ENCODE measurements at places on chromosomes 2 and 18.

- no peak overlapping the region for H3K4me3 ChIP-seq
- no peaks in the 10 kb centered on the region for H3K27me3 ChIP-seq
- no peak for DNase-seq
- no peaks in the 10 kb centered on the region for H3K36me3 ChIP-seq
- no peaks in the 10 kb centered on the region for H3K4me1 ChIP-seq
Measured at GRCh38 chr18:30945761-30946160, 96.8 kb downstream of the DSC3 start.

- peaks cover 13% of the 10 kb centered on the region for H3K27me3 ChIP-seq
- DNase-seq = no peak
- no peaks in the 10 kb centered on the region for H3K36me3 ChIP-seq
- H3K27ac ChIP-seq = no peak overlapping the region
- no peak overlapping the region for H3K4me3 ChIP-seq
Measured at GRCh38 chr2:33018271-33018670, 71.5 kb downstream of the LTBP1 start.

GRCh38 chr18:27400001-27400400, 214.9 kb upstream of the CHST9 start:
- H3K36me3 ChIP-seq = no peaks in the 10 kb centered on the region
- H3K27ac ChIP-seq = no peak overlapping the region
- no peaks in the 10 kb centered on the region for H3K27me3 ChIP-seq
- no peak for DNase-seq

GRCh38 chr2:25692143-25692542, 18.8 kb upstream of the DTNB start:
- H3K27ac ChIP-seq = no peak overlapping the region
- no peaks in the 10 kb centered on the region for H3K36me3 ChIP-seq
- H3K4me3 ChIP-seq = no peak overlapping the region
- no peak for DNase-seq

GRCh38 chr2:141697035-141697434, 433.8 kb downstream of the LRP1B start:
- no peak for DNase-seq
- H3K4me1 ChIP-seq = no peaks in the 10 kb centered on the region
- H3K27me3 ChIP-seq = no peaks in the 10 kb centered on the region
- no peaks in the 10 kb centered on the region for H3K36me3 ChIP-seq

DNA sequence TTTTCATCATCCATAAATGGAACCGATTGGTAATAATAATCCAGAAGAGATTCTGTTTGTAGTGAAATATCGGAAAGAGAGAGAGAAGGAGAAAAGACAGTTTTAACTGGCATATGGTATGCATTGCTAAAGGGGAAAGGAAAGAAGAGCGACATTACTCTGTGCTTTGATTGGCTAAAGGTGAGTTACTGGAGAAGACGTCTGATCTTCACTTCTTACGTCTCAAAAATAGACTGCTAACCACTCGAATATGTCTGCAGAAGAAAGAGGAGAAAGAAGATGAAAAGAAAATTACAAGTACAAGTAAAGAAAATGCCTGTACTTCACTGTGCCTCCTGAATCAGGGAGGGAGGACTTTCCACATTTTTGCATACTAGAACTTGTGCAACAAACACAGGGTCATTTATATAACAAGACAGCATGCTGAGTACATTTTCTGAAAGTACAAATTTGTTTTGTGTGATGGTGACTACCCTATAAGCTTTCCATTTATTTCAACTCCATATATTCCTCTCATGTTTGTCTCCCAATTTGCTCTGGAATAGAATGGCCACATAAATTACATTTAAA, 787.2 kb downstream of the RNF144A start:
- no peaks in the 10 kb centered on the region for H3K4me1 ChIP-seq
- H3K27me3 ChIP-seq = no peaks in the 10 kb centered on the region
- no peaks in the 10 kb centered on the region for H3K36me3 ChIP-seq
- no peak overlapping the region for H3K4me3 ChIP-seq

DNA sequence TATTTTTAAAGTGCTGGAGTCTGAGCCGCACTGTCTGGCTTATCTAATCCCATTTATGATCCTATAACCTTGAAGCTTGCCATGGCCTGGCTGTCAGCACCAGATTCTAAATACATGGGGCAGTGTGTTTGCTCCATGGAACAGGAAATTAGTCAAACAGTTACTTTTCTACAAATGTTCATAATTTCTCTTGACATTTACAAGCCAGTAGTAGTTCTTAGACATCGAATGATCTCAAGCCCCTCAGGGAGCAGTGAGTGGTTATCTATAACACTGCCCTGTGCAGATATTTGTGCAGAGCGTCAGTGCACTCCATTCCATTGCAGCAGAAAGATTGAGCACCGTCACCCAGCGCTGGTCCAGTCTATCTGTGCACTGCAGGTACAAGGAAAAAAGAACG, 205.2 kb downstream of the AGPS start:
- no peak for DNase-seq
- no peaks in the 10 kb centered on the region for H3K4me1 ChIP-seq
- H3K36me3 ChIP-seq = no peaks in the 10 kb centered on the region
- no peak overlapping the region for H3K4me3 ChIP-seq
- no peak overlapping the region for H3K27ac ChIP-seq

DNA sequence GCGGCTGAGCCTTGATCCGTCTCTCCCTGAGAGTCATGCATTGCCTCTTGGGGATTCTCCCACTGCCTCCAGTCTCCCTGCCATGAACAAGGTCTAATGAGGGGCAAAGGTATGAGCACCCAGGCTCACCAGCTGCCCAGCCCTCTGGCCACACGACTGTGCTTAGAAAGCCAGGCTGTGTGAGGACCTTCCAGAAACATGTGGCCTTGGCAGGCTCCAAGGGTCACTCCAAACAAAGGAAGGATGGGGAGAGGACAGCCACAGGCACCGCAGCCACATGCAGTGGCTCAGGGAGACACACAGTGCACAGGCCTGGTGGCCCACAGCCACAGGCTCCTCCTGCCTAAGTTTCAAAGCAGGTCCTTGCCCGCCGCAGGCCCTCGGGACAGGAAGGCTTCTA, 35.8 kb downstream of the TGFA start:
- H3K27ac ChIP-seq = no peak overlapping the region
- DNase-seq = no peak
- H3K27me3 ChIP-seq = no peaks in the 10 kb centered on the region
- H3K36me3 ChIP-seq = no peaks in the 10 kb centered on the region
- no peak overlapping the region for H3K4me3 ChIP-seq
- H3K4me1 ChIP-seq = peaks cover 4% of the 10 kb centered on the region

DNA sequence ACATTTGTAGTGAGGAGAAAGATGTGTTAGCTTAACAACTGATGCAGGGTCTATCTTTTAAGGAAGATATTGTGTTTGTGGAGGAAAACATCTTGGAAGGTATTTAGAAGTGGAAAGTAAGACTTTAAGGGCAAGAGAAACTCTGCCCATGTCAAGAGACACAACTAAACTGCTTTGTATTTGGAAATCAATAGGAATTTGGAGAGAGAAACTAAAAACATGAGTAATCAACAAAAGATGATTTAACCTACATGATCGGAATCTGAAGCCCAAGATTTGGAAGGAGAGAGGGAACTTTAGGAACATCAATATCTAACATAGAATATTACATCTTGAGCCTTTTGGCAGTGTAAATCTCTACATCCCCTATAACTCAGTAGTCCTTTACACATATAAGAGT, 184.2 kb upstream of the COL3A1 start:
- no peaks in the 10 kb centered on the region for H3K36me3 ChIP-seq
- no peak for DNase-seq
- no peak overlapping the region for H3K4me3 ChIP-seq
- no peaks in the 10 kb centered on the region for H3K27me3 ChIP-seq
- no peak overlapping the region for H3K27ac ChIP-seq
- no peaks in the 10 kb centered on the region for H3K4me1 ChIP-seq

DNA sequence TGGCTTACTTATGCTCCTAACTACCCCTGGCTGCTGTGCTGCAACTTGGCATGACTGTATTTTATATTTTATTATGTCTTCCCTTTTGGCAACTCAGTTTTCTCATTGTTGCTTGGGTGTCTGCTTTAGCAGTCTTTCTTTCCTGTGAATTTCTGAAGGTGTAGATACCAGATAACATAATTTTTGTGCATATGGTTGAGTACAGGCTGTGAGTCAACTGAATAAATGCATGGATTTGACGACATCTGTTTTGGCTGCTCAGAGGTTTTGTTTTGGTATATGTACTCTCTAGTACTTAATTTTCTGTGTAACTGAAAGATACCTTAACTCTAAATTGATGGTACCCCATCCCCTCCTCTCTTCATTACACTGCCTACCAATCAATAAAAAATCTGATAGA, 303.1 kb downstream of the PTPRM start:
- H3K27me3 ChIP-seq = no peaks in the 10 kb centered on the region
- no peaks in the 10 kb centered on the region for H3K4me1 ChIP-seq
- no peak overlapping the region for H3K4me3 ChIP-seq
- DNase-seq = no peak

DNA sequence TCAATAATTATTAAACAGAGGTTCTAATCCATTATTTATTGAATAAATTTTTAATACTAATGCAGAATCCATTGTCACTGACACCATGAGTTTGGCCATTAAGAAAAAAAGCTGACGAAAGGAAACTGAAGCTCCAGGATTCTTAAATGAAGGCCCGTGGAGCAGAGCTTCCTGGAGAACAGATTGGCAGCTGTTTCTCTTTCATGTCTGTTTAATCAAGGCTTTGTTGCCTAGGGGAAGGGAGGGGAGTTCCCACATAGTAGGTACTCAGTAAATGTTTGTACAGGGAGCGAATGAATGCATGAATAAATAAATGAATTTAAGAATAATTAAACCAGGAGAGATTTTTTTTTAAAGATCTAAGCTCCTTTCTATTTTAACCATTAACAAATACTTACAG, 315.1 kb upstream of the KLHL29 start:
- no peaks in the 10 kb centered on the region for H3K4me1 ChIP-seq
- peaks cover 6% of the 10 kb centered on the region for H3K27me3 ChIP-seq
- DNase-seq = no peak
- no peaks in the 10 kb centered on the region for H3K36me3 ChIP-seq
- H3K27ac ChIP-seq = no peak overlapping the region

GRCh38 chr18:22627506-22627905, 209.8 kb upstream of the CTAGE1 start:
- no peaks in the 10 kb centered on the region for H3K4me1 ChIP-seq
- no peaks in the 10 kb centered on the region for H3K27me3 ChIP-seq
- no peak overlapping the region for H3K4me3 ChIP-seq

DNA sequence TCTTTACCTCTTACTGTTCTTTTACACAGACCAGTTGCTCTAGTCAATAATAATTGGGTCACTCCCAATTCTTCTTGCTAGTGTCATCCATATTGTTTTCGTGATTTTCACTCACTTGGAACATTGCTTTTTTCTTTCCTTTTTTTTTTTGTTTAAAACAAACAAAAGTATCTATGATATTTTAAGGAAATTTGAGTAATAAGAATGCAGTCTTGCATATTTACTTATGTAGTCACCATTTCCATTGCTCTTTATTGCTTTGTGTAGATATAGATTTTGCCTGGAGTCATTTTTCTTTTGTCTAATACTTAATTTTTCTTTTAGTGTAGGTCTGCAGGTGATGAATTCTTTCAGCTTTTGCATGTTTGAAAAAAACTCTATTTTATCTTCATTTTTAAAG, 71.9 kb downstream of the WDR7 start:
- no peak overlapping the region for H3K4me3 ChIP-seq
- no peak for DNase-seq
- H3K36me3 ChIP-seq = peaks cover 18% of the 10 kb centered on the region
- H3K4me1 ChIP-seq = no peaks in the 10 kb centered on the region
- H3K27me3 ChIP-seq = no peaks in the 10 kb centered on the region

DNA sequence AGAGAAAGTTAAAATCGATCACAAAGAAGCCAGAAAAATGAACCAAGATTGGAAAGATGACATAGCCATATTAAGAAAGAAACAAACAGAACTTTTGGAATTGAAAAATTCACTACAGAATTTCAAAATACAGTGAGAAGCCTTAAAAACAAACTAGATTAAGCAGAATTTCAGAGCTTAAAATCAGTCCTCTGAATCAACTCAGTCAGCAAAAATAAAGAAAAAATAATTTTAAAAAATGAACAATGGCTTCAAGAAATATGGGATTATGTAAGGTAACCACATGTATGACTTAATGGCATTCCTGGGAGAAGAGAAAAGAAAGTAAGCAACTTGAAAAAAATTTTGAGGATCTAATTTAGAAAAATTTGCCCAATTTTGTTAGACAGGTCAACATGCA, 696.2 kb downstream of the TSN start:
- no peaks in the 10 kb centered on the region for H3K27me3 ChIP-seq
- no peaks in the 10 kb centered on the region for H3K4me1 ChIP-seq
- H3K36me3 ChIP-seq = no peaks in the 10 kb centered on the region
- no peak for DNase-seq

GRCh38 chr2:45047301-45047700, 38.0 kb upstream of the SIX2 start:
- no peaks in the 10 kb centered on the region for H3K36me3 ChIP-seq
- H3K4me1 ChIP-seq = no peaks in the 10 kb centered on the region
- peaks cover 9% of the 10 kb centered on the region for H3K27me3 ChIP-seq
- no peak overlapping the region for H3K27ac ChIP-seq
- no peak overlapping the region for H3K4me3 ChIP-seq

DNA sequence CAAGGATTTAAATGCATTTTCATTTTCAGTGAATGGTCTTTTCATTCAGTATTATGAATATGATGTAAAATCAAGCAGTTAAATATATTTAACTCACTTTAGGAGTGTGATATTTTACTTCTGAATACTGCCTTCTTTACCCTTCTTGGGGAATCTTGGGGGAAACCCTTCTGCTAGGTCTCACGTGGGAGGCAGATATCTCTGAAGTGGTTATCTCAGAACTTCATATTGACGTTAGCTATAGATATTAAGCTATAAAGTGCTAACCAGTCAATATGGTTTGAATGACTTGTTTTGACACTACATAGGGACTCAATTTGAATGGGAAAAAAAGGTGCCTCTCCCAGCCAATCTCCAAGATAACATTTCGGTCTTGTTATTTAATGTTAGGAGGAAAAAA, 9.8 kb downstream of the REL start:
- no peaks in the 10 kb centered on the region for H3K27me3 ChIP-seq
- peaks cover 35% of the 10 kb centered on the region for H3K36me3 ChIP-seq
- no peak overlapping the region for H3K27ac ChIP-seq
- no peak overlapping the region for H3K4me3 ChIP-seq
- no peak for DNase-seq
- no peaks in the 10 kb centered on the region for H3K4me1 ChIP-seq

- no peaks in the 10 kb centered on the region for H3K27me3 ChIP-seq
- H3K4me3 ChIP-seq = no peak overlapping the region
- DNase-seq = no peak
- no peaks in the 10 kb centered on the region for H3K4me1 ChIP-seq
- H3K27ac ChIP-seq = no peak overlapping the region
Measured at GRCh38 chr18:47883771-47884413, 46.6 kb downstream of the SMAD2 start.

Data from CD4-positive, alpha-beta T cell (primary cell).